ENCODE measurements at places on chromosomes 1 and 21.

GRCh38 chr1:114737314-114737849, 20.4 kb downstream of the CSDE1 start:
- no peak for DNase-seq

GRCh38 chr21:16502273-16502672, 772.5 kb downstream of the USP25 start:
- DNase-seq, result no peak

DNA sequence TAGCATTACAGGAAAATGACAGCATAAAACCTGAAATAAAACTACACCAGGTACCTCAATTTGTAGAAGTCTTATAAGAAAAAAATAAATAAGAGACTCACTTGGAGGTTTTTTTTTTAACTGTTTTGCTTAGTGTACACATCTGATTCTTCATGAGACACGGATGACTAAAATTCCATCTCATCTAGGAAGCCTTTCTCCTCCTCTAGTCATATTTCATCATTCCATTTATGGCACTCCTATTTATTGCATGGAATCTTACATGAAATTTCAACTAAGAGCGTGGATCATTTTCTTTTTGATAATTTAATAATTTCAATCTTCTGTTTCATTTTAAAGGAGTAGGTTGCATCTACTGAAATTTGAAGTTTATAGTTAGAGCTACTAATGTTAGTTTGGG, 1.6 kb upstream of the PTGS2 start:
- no peak for DNase-seq

DNA sequence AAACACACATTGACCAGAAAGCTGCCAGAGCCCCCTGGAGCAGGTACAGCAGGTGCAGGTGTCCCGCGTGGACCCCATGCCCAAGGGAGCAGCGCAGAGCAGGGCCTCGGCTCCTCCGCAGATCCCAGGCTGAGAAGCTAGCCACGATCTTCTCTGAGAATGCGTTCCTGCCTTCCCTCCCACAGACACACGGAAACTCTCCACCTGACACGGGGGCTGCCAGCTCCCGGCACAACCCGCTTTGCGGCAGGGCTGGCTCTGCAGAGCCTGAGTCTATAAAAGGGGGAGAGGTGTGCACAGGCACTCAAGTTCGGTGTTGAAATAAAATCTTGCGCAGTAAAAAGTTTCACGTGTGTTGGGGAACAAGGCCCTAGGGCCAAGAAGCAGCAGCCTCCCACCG, 9.6 kb downstream of the MEGF6 start:
- no peak for DNase-seq

DNA sequence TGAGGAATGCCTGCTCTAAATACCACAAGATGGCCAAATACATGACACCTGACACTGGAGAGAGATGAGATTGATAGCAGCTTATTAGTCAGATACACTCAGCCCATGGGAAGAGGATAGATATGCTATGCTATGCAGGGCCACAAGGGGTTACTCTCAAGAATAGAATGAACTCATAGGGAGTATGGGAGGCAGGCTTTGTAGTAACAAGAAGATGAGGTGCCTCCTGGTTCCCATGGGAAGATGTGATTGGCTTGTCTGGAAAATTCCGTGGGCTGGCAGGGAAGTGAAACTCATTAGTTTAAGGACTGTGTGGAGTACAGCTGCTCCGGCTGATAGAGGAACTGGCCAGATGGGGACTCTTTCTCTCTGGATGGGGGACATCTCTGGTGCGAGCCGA, 16.5 kb downstream of the CCDC30 start:
- DNase-seq, result no peak

All from GM06990 (cell line).